Right renal pelvis (tissue), 4 donors: ENCODE measurements at places on chromosomes 1 and 21.
A peak's percentile ranks its signal among the peaks of the same experiment; 100 is the strongest.

- peak; percentile 91 for DNase-seq
Measured at GRCh38 chr1:116372651-116373430, at the start of gene ATP1A1. ATP1A1 (plus strand) TSS chr1:116373244; CDS start chr1:116373512, 268 bp downstream.

DNA sequence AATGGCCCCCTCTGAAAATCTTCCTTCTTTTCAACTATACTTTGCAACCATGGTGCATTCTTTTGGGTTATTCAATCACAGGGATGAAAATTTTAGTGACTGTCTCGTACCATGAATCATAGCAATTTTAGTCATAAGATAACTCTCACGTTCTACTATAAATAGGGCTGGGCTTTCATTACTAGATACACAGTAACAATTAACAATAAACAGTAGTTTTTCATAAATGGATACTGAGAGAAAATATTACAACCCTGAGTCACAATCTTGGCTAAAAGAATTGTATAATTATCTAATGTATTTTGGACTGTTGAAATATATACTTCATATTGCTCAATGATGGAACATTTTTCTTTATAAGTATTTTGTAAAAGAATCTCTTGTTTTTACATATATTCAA, 96.1 kb downstream of the TEX35 start:
- no peak for DNase-seq

GRCh38 chr1:41955461-41956159, 36.9 kb upstream of the HIVEP3 start:
- DNase-seq, result peak; percentile 22

DNA sequence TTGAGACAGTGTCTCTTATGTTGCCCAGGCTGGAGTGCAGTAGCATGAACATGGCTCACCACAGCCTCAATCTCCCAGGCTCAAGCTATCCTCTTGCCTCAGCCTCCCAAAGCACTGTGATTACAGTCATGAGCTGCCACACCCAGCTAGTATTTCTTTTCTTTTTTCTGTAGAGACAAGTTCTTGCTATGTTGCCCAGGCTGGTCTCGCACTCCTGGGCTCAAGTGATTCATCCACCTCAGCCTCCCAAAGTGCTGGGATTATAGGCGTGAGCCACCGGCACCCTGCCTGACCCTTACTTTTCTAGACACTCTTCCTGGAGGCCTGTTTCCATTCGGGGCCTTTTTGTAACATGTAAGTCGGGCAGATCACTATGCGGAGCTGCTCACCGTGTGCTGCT, 30.1 kb upstream of the SRP9 start:
- DNase-seq, result no peak

- no peak for DNase-seq
Measured at GRCh38 chr1:245166471-245166885, 11.7 kb downstream of the KIF26B start.

DNA sequence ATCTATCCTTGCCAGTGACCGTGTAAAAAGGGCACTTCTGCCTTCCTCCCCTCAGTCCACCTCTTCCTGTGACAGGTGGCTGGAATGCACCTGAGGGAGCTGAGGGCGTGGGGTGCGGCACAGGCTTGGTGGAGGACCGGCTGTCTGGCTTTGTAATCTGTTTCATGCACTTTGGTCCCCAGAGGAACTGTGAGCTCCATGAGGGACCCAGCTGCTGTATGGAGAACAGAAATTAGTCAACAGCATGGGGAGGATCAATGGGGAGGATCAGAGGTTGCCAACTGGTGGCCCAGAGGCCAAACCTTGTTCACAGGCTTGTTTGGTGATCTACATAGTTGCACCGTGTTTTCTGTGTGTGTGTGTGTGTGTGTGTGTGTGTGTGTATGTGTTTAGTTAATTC, 19.0 kb upstream of the LUZP1 start:
- no peak for DNase-seq

- no peak for DNase-seq
Measured at GRCh38 chr1:81126989-81127581, 673.6 kb upstream of the ADGRL2 start.

GRCh38 chr1:46804926-46805325, 6.1 kb downstream of the CYP4B1 start:
- no peak for DNase-seq

GRCh38 chr1:81606656-81607055, 194.1 kb upstream of the ADGRL2 start:
- DNase-seq, result no peak

DNA sequence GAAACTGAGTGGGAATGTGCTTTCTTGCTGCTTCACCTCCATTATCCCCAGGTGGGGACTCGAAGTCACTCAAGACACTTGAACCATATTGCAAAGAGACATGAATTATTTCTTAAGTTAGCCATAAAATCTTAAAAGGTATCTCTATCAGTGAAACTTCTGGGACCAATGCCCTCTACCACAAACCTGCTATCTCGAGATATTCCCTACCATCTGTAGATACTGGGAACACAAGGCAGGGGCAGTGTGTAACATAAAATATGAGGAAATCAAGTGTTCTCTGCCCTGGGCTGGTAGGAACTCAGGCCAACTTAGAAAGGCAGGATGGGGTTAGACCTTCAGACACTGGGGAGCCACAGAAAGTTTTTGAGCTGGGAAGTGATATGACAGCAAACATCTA, 1.3 kb upstream of the CD58 start:
- DNase-seq, result no peak

GRCh38 chr1:157956732-157957131, 36.7 kb upstream of the KIRREL1 start:
- no peak for DNase-seq

GRCh38 chr1:160058087-160058486, 11.9 kb downstream of the KCNJ10 start:
- no peak for DNase-seq

GRCh38 chr1:206006946-206007345, 3.8 kb upstream of the RAB7B start:
- DNase-seq, result no peak

DNA sequence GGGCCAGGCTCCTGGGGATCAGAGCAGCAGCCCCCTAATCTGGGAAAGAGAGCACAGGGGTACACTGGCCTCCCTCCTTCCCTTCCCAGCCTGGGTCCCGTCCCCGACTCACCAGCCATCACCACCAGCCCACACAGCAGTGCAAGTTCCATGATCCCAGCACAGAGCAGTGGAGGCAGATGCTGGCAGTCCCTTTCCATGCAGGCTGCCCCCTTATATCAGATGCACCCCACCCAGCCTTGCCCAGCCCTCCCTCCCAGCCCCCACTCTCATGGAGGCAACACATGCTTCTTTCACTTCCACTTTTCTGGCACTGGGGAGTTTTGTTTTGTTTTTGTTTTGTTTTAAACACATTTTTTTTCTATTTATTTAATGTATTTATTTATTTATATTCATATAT, at the start of gene PLA2G2D:
Gene PLA2G2D, minus strand, starts transcription at position 190 of the 400 bp plus-strand sequence. Its CDS starts 38 bp downstream, at position 152.
- no peak for DNase-seq

DNA sequence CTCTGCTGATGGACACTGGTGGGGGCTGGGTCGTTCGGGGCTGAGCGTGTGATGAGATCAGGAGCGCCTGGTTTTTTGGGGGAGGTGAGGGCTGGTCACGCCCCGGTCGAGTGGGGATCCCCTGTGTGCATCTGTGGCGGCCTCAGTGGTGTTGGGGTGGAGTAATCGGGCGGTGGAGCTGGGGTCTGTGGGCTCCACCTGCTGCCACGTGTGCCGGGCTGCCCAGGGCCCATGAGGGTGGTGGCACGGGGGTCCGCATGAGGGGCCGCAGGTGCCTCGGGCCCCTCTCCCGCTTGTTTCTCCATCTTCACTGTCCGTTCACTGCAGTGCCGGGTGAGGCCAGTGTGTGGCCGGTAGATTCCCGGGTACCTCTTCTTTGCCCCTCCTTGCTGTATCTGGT, 17.2 kb downstream of the PRKCZ start:
- no peak for DNase-seq

DNA sequence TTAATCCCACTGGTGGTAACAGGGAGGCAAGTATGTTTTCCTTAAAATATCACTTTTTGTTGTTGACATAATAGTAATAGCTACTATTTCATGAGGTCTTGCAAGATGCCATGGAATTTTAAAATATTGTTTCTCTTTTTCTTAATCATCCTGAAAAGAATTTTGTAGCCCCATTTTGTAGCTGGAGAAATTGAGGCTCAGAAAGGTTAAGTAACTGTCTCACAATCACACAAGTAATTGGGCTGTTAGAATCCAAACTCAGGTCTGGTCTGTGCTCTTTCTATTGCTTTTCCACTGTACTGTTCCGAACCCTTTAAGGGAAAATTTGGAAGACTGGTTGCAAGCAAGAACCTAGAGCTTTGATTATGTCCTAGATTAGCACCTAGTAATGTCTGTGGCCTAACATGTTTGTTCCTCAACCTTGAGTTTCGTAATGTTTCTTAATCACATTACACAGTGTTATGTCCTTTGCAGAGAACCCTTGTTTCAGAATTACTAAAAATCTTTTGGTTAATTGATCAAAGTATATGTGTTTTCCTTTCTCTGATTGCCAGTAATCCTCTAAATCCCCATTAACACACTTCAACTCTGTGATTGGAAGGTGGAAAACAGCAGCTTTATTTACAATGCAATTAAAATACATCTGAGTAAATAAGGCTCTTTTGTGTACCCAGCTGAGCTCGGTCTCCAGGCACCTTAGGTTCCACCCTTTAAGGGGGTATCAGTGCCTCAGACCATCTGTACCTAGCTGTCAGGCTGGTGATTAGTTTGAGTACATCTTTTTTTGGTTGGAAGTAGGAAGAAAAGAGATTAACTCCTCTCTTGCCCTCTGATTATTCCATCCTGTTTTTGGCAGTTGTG, 10.4 kb downstream of the LRRC42 start:
- no peak for DNase-seq

DNA sequence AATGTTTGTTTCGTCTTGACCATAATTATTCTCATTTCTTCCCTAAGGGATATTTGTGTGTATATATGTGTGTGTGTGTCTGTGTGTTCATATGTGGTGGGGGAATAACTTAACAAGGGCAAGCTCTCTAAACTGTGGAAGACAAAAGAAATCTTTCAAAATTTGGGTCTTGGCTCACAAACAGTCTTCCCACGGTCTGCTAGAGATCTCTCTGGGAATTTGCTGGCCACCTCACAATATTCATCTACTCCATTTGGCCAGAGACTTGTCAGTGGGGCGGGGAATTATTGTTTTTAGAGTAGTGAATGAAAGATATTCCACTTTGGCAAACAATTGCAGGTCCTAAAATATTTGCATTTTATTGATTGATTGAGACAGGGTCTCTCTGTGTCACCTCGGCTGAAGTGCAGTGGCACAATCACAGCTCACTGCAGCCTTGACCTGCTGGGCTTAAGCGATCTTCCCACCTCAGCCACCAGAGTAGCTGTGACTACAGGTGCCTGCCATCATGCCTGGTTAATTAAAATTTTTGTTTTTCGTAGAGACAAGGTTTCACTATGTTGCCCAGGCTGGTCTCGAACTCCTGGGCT, 8.0 kb upstream of the EIF2B3 start:
- DNase-seq, result no peak
